ENCODE measurements at places on chromosomes 6 and 20.

- DNase-seq = no peak
These were observed 199.4 kb upstream of the THBS2 start for GRCh38 chr6:169452869-169453620.

DNA sequence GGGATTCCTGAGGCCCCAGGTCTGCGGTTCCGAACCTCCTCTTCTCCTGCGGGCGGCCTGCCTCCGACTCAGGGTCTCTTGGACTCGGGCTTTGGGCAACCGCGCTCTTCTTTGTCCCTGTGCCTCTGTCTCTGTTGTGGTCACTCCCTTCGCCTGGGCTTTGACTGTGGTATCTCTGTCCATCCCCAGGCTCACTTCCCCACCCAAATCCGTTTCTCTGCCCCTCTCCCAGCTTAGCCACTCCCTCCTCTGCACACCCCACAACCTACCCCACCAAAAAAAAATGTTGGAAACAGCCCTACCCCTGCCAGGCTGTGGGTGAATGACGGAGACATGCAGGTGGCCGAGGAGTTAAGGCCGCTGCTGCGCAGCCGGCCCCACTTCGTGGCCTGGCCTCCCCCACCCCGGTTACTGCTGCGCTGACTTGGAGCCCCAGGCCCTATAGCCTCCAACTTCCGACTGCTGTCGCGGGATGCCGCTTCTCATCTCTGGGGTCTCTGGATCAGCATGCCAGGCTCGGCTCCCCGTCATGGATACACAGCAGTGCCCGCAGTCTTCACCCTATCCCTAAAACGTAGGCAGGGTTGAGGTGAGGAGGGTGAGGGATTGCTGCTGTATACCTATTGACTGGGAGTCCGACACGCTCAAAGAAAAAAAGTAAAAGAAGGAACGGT lies 2.7 kb upstream of the MAFB start:
- no peak for DNase-seq

DNA sequence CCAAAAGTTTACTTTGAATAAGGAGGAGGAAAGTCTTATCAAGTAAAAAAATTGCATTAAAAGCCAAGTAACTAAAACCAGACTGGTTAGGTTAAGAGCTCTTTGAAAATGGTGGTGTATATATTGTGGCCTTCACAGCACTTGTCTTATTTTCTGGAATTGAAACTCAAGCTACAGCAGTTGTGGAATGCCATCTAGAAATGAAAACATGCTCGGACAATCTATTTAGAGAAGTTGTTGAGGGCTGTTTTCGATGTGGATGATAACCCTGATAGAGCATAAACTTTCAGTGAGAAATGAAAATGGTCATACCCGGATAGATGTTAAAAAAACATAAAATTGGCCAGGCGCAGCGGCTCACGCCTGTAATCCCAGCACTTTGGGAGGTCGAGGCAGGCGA lies 47.0 kb downstream of the ARID1B start:
- no peak for DNase-seq

DNA sequence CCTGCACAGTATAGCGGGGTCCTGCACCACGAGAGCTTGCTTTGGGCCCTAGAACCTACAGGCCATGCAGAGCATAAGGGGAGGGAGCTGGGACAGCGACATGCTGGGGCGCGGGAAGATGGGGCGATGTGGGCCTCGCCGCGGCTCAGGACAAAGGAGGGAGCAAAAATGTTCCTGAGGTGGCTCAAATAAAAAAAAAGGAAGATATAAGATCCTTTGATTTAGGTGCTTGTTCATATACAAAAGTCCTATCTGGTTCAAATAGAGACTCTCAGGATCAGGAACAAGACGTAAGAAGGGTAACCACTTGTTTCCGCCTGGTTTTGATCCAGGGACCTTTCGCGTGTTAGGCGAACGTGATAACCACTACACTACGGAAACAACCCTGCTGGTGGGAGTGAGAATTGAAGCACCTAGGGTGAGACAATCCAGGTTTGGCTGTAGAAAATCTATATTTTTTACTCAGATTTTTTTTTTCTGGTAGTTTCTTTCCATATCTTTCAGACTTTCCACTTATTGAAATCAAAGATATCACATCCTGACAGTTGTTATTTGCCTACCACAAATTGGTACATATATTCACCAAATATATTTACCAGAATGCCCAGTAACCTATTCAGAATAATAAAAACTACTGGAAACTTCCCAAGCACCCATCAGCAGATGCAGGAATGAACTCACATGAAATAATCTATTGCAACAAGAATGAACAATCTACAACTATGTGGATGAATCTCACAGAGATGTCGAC lies 177.9 kb upstream of the ZNF184 start:
- DNase-seq = no peak

GRCh38 chr20:24241466-24241865 lies 228.0 kb upstream of the SYNDIG1 start:
- no peak for DNase-seq

- no peak for DNase-seq
These were observed 51.0 kb upstream of the FBXO30 start for GRCh38 chr6:145865595-145865994.

All from AG09309 (cell line).